Lower leg skin (tissue), 4 donors: ENCODE measurements at places on chromosomes 1 and 21.

DNA sequence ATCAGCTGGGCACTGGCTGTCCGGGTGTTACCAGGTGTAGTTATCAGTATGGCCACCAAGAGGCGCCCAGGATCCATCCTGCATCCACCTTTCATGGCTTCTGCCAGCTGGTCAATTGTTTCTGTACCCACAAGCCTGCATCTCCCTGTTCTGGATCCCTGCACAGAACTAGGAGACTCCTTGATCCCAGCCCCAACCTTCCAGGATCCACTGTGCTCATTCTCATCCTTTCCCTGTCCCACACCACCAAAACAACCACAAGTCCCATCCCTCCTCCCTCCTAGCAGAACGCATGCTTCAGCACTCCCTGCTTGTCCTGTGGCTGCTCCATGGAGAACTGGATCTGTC lies 27.2 kb upstream of the FOXE3 start:
- DNase-seq = peak; percentile 51

GRCh38 chr1:220922951-220923350 lies 43.7 kb downstream of the HLX start:
- DNase-seq = no peak

DNA sequence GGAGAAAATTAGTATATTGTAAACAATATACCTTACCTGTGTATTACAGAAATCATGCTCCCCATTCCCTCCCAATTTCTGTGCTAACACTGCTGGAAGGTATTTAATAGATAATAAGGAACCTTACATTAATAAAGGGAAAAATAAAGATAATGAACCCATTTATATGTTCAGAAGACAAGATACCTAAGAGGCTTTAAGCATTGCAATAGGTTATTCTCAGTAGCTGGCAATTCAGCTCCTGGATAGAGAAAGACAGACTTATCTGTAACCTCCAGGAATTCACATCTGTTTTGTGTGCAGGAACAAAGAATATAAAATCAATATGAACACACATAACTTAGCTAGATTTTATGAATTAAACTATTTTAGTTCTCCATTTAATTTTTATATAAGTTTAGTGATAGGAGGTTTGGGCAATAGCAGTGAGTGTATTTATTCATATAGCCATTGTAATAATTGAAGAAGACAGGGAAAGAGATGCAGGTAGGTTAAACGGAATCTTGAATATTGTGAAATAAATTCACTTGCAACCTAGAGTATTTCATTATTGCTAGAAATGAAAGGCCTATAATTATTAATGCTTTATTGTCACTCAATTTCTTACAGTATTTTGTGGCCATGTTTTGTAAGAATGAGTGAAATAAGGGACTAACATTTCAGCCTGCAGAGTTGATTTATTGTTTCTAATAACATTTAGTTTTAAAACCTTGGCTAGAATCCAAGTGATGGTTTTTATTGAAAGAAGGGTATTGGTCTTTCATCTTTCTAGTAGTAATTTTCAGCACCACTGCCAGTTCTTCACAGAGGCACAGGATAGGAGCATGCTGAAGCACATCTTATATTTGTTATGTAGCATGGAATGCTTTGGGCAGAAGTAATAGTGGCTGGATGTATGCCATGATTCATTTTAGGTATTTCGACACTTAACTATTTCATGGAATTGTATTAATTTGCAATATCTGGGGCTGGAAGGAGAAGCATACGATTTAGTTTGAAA lies 1.5 kb downstream of the XPR1 start:
- no peak for DNase-seq

- no peak for DNase-seq
Measured at GRCh38 chr1:29515170-29515955, 279.0 kb downstream of the PTPRU start.

DNA sequence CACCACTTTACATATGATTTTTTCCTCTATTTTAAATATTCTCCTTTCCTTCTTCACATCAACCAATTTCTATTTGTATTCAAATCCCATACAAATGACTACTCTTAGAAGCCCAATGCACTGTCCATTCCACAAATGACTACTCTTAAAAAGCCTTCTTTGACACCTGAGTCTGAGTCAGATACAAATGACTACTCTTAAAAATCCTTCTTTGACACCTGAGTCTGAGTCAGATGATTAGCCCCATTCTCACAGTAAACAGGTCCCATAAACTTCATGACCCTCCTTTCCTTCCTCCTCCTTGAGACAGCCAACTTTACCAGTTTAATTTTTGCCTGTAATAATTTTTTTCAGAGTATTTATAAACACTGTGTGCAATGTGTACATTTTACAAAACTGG lies 231.3 kb upstream of the USP25 start:
- DNase-seq = no peak

- peak; percentile 37 for DNase-seq
Measured at GRCh38 chr1:32142446-32143301, 34.8 kb downstream of the KPNA6 start.

DNA sequence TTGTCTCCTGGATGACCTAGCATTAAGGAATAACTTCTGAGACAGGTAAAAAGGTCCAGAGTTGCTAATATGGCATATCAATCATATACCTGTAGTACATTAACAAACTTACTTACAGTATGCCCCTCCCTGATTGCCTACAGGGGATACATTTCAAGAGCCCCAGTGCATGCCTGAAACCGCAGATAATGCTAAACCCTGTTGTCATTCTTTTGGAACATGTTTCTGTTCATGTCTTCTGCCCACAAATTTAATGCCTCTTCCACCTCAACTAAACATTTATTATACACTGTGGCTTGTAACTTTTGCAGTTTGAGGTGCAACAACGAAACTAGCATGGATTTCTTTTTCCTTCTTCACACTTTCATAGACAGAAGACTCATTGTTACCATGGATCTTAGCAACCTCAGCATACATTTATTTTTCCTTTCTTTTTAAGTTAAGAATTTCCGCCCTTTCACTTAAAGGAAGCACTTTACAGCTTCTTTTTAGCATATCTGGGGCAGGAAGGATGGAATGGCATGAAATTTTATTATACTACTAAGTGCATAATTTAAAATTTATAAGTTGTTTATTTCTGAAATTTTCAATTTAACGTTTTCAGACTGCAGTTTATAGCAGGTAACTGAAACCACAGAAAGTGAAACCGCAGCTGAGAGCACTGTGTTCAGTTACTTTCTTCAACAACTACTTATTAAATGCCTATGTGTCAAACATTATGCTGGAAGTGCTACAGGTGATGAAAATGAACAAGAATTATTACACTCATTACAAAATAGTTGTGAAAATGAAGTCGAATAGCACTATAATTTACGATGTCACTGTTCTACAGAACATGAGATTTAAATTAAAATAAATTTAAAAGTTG lies 25.3 kb downstream of the F13B start:
- no peak for DNase-seq

DNA sequence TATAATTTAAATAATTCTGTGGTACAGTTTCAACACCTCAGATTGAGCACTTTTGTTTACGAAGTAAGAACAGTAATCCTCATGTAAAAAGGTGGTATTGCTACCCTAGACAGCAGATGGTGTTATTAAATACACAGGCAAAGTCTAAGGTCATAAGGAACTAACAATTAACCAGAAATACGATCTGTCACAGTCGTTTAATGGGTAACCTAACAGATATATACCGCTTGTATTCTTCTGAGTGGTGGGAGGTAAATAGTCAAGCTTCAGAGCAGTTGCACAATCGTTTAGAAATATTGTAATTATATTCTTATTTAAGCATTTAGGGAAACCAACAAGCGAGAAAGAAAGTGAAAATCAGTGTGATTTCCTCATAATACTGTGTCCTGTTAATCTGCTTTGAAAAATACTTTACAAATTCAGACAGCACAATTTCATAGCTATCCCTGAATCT lies 9.8 kb upstream of the IRF2BP2 start:
- no peak for DNase-seq

GRCh38 chr1:58738876-58739275 lies 39.0 kb upstream of the MYSM1 start:
- DNase-seq = no peak

GRCh38 chr1:231776757-231777062 lies 150.1 kb downstream of the DISC1 start:
- no peak for DNase-seq

DNA sequence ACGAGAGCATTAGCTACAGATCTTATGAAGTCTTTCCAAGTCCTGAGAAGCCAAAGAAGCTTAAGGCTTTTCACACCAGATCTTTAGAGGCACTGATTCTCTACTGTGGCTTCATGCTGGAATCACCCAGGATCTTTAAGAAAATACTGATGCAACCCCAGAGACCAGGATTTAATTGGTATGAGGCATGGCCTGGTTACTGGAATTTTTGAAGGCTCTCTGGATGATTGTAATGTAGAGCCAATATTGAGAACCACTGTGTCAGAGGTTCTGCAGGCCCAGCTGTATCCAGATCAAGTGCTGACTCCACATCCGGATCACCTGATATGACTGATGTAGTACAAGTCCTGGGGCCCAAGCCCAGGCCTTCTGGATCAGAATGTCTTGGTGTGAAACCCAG lies 105.7 kb downstream of the PLPPR5 start:
- DNase-seq = no peak

- no peak for DNase-seq
Measured at GRCh38 chr1:27979151-27979858, 19.5 kb downstream of the XKR8 start.

DNA sequence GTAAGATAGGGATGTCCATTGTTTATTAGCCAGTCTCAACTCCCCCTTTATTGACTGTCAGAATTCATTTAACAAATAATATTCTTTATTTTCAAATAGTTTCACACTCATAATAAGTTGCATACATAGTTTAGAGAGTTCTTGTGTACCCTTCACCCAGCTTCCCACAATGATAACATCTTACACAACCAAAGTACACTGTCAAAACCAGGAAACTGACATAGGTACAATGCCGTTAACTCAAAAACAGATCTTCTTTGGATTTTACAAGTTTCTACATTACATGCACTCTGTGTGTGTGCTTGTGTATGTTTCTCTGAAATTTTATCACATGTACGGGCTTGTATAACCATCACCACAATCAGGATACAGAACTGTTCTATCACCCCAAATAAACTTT lies 64.4 kb upstream of the IFNLR1 start:
- no peak for DNase-seq

GRCh38 chr1:231070758-231071444 lies 30.8 kb upstream of the FAM89A start:
- no peak for DNase-seq

- peak; percentile 62 for DNase-seq
Measured at GRCh38 chr1:151980287-151981177, 13.1 kb downstream of the S100A10 start.

GRCh38 chr1:205239078-205239477 lies 11.3 kb downstream of the TMCC2 start:
- no peak for DNase-seq

GRCh38 chr1:2202843-2203601 lies 8.4 kb upstream of the FAAP20 start:
- no peak for DNase-seq

DNA sequence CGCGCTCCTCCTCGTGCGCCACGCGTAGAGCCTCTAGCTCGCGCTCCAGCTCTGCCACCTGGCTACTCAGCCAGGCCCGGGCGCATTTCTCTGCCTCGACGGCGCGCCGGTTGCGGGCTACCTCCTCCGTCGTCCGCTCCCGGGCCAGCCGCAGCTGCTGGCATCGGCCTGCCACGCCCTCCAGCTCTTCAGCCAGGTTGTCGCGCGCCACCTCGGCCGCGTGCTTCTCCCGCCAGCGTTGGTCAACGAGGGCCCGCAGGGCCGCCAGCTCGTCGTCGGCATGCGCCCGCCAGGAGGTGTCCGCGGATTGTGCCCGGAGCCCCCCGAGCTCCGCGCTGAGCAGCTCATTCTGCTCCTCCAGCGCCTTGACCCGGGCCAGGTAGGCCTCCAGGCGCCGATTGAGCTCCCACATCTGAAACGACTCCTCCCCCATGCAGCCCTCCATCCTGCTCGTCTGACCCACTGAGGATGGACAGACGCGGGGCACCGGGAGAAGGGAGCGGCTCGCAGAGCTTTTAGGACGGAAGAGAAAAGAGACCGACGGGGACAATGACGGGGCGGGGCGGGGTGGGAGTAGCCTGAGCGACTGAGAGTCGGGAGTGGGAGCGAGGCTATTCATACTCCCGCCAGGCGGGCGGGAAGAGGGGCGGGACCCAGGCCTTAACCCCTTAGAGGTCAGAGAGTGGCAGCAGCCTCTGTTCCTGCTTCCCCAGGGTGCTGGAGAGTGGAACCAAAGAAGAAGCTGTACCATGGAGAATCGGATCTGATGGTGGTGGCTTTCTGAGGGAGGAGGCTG lies at the start of gene NES:
Gene NES (minus strand): TSS at position 588 of the 796 bp plus-strand sequence. CDS start 143 bp downstream, at position 445.
- no peak for DNase-seq

GRCh38 chr21:36478941-36479340 lies 981 bp downstream of the CLDN14 start:
- no peak for DNase-seq

- no peak for DNase-seq
Measured at GRCh38 chr1:229947968-229948367, 119.1 kb upstream of the GALNT2 start.

DNA sequence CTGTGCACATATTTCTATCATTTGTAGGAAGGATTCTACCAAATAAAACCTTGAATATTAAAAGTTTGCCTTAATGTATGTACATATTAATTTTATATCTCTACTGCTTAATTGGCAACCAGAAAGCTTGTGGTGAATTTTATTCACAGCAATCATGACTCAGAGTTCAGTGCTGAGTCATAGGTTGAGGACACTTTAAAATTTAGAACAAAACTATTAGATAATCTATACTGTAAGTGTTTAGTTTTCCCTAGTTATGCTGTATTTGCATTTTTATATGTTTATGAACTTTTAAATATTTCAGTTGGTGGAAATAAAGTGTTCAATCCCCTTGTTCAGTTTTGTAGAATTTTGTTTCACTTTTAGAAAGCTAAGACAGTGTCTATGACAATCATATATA lies 841.5 kb downstream of the KCNT2 start:
- no peak for DNase-seq

DNA sequence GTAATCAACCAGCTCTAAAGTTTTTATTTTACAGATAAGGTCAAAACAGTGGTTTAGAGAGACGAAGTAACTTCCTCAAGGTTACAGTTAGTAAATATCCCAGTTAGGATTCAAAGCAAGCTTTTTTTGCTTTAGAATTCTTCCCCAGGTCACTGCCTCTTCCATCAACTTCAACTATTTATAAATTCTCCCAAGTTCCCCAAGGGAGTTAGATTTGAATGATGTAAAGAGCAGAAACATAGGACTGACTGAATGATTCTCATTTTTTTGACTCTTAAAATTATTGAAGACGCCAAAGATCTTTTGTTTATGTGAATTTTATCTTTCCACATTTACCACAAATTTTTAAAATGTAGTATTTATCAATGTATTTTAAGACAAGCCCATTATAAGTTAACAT lies 4.1 kb downstream of the POGZ start:
- DNase-seq = no peak
